NCI-H1694 treated with DMSO at 0.1 percent for 48 hours (cell line): ENCODE measurements at places on chromosomes 3 and 15.

DNA sequence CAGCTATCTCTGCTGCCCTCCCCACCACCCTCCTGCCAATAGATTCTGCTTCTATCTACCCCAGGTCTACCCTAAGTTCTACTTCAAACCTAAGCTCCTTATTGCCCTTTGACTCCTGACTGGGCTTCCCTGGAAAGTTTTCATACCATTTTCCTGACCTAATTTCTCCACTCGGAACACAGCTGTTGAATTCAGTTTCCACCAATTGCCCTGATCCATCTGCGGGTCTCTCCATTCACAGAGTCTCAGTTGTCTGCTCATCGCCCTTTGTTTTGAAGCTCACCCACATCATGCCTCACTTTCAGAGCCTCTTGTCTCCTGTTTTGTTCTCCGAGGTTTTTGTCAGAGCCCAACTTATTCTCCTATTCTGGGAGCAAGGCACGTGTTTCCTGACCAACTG lies 56.8 kb upstream of the ABI3BP start:
- DNase-seq, result no peak

- DNase-seq, result no peak
Observed at GRCh38 chr3:187821616-187822317, 76.5 kb upstream of the BCL6 start.

DNA sequence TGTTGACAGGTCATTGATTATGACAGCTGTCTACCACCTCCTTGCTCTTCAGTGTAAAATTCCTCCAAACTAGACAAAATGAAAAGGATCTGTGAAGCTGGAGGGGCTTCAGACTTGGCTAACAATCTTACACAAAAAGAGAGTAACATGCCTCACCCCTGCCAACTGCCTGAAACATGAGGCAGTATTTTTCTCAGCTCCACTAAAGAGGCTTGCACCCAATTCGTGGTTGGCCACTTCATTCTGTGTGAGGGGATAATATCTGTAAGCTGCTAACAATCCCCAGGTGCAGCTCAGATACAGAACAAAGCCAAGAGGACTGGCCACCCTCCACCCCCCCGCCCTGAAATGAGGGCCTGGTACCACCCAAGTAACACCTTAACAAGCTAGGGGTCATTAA lies 2.8 kb downstream of the MB21D2 start:
- no peak for DNase-seq

GRCh38 chr3:119322021-119322834 lies 28.0 kb downstream of the ARHGAP31 start:
- no peak for DNase-seq

GRCh38 chr3:18283680-18284079 lies 141.5 kb downstream of the SATB1 start:
- no peak for DNase-seq

- no peak for DNase-seq
Observed at GRCh38 chr3:177478170-177478867, 281.0 kb upstream of the TBL1XR1 start.

DNA sequence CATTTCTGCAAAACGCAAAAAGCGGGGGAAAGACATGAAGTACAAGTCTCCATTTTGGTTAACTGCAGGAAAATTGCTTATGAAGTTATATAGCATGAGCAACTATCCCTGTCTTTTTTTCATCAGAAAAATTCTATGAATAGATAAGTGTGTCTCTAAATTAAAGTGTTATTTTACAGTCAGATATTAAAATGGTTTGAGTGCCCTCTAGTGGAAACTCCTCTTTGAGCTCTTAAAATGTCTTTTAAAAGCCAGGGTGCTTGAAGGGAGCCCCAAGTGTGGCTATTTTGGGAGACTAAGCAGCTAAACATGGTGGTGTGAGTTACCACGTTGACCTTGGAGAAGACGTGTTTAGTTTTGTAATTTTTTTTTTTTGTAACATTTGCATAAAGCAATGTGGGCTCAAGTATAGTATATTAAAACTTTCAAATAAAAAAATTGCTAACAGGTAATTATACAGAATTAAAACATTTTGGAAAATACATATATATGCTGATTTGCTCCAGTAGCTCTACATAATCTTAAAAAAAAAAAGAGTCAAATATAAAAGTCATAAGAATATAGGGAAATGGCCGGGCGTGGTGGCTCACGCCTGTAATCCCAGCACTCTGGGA lies 77.2 kb downstream of the PPP2R3A start:
- DNase-seq, result peak; percentile 58

GRCh38 chr3:43132870-43133636 lies 27.2 kb upstream of the POMGNT2 start:
- DNase-seq, result no peak

DNA sequence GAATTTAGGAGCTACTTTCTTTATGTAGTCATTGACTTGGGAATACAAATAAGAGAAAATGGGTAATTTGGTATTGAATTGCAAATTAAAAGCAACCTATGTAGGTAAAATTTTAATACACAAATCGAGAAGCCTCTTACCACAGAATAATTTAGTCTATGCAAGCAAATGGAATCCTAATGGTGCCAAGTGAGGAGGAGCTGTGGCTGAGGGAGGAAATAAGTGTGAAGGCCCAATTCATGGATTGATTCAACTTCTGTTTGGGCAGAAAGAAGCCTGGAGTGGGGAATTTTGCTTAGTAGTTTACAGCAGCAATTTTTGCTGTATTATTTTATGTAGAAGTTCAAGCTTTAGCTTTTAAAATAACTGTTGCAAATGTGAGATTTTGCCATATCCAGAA lies 291.9 kb downstream of the OXSM start:
- no peak for DNase-seq

GRCh38 chr3:188469228-188469885 lies 315.4 kb downstream of the LPP start:
- DNase-seq, result no peak

DNA sequence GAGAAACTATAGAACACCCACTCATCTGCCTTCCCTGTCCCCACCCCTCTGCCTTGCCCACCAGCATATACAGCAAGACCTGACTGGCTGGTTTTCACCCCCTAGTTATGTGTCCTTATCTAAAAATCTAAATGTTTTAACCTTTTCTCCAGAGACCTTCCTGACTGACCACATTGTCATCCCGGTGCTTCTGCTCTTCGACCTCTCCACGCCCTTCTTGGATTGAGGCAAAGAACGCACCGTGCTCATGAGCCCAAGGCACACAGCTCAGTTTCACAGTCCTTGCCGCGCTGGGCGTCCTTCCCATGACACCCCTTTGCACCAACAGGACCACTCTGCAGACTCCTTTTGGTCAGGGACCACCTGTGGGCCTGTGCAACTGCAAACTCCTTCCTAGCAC lies 62.7 kb downstream of the B3GNT5 start:
- DNase-seq, result no peak

- no peak for DNase-seq
Observed at GRCh38 chr3:8441969-8442559, 59.6 kb upstream of the LMCD1 start.

- no peak for DNase-seq
Observed at GRCh38 chr15:68298882-68299381, 21.4 kb downstream of the FEM1B start.

- DNase-seq, result no peak
Observed at GRCh38 chr3:153268564-153269279, 106.7 kb downstream of the RAP2B start.

GRCh38 chr15:52172869-52173268 lies 18.3 kb downstream of the GNB5 start:
- no peak for DNase-seq

GRCh38 chr3:34635352-34635850 lies 837.0 kb downstream of the PDCD6IP start:
- no peak for DNase-seq

- DNase-seq, result no peak
Observed at GRCh38 chr15:75200765-75201615, 692 bp upstream of the C15orf39 start.

DNA sequence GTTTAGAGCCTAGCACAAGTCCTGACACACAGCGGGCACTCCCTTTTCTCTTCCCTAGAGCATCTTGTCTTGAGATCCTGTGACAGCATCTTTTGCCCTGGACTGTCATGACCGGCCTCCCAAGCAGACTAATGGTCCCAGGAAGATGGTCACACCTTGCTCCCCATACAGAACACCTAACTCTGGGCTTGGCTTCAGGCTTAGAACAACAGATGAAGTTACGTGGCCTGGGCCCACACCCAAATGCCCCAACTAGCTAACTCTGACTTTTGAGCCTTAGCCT lies 781 bp upstream of the IP6K1 start:
- DNase-seq, result no peak

DNA sequence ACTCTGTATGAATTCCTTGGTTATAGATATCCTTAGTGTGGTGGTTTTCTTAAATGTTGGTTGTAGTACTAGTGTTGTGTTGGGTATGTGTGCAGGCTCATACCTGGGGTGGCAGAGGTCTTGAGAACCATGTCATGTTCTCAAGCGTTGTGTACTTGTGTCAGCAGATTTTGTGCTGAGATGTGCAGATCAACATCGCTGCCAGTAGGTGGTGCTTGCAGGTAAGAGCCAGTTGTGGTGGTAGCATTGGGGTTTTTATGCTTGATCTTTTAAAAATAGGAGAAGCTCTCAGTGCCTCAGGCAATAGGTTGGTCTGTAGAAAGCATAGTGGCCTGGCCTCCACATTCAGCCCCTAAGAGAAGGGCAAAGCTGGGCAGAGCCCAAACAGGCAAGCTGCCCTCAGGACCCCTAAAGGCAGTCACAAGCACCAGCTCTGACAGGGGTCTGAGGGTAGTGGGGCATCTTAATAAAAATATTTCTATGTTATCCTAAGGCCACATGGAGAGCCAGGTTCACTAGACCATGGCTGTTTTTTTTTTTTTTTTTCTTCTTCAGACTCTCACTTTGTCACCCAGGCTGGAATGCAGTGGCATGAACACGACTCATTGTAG lies 164.0 kb downstream of the IL20RB start:
- peak; percentile 69 for DNase-seq

GRCh38 chr15:23897531-23897930 lies 210.4 kb upstream of the NDN start:
- DNase-seq, result no peak

GRCh38 chr15:62071711-62072308 lies 5.0 kb downstream of the C2CD4A start:
- peak; percentile 45 for DNase-seq

- no peak for DNase-seq
Observed at GRCh38 chr3:132405188-132405587, 12.1 kb upstream of the DNAJC13 start.

- no peak for DNase-seq
Observed at GRCh38 chr3:88784925-88785324, 322.5 kb upstream of the EPHA3 start.

DNA sequence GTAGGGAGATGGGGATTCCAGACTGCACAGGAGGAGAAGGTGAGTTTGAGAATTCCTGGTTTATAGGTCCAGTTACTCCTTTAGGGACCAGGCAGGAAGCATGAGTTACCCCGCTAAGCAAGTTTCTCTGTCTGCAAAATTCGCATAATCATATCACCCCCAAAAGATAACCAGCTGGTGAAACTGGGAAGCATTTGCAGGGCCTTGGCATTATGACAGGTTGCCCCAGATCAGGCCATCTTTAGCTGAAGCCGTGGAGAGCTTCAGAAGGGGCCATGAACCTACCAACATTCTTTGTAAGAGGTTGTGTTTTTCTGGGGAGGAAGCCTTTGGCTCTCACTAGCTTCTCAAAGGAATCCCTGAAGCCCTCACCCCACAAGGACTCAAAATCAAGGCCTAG lies 29.4 kb downstream of the ATP2B2 start:
- DNase-seq, result no peak

DNA sequence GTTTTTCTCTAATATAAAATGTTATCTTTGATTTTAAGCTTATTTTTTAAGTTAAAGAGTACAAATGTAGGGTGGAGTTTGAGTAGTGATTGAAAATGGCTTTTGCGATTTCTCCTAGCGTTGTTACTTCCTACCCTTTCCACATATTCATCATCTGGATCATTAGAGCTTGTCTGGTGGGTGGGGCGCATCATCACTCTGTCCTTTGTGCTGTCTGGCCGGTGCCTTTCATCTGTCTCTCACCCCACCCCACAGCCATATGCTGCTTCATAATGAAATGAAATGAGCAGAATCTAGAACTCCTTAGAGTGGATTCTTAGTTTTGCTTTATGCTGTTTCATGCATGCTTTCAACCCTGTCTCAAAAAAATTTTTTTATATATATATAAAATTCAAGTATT lies 44.3 kb downstream of the ATP1B3 start:
- peak; percentile 90 for DNase-seq

DNA sequence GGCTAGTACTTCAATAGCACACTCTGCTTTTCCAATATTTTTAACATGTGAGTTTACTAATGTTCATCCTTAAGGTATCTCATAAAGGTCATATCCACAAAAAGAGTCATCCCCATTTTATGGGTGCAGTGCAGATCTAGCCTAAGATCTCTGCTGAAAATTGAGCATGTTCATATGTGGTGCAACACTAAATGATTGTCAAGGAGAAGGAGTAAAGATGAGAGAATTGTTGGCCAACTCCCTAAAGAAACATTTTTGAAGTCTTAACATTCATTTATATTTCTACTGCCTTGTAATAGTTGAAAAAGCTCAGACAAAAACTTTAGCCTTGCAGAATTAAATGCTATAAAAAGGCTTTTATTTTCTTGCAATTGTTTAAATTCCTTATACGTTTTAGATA lies 1159.6 kb downstream of the TBL1XR1 start:
- DNase-seq, result no peak

DNA sequence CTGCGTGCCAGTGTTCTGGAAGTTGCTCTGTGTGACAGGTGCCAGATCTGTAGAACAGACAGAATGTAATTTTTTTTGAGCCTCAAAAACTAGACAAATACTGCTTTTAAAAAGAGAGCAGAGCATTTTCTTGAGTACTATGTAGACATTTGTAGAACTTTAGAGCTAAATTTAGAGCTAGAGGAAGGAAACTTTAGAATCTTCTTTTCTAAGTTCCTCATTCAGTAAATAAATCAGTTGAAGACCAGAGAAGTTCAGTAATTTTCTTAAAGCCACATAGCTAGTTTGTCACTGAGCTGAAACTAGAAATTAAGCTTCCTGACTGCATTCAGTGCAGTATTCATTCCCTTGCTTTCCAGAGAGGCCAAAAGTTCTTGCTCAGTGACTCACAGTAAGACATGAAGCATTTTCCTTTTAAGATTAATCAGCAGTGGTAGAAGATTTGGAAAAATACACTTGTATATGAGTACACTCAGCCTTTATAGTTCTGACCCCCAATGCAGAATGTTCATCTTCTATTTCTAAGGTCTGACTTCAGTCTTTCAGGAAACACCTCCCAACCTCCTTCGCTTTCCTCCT lies 83.6 kb upstream of the TSEN2 start:
- DNase-seq, result no peak

DNA sequence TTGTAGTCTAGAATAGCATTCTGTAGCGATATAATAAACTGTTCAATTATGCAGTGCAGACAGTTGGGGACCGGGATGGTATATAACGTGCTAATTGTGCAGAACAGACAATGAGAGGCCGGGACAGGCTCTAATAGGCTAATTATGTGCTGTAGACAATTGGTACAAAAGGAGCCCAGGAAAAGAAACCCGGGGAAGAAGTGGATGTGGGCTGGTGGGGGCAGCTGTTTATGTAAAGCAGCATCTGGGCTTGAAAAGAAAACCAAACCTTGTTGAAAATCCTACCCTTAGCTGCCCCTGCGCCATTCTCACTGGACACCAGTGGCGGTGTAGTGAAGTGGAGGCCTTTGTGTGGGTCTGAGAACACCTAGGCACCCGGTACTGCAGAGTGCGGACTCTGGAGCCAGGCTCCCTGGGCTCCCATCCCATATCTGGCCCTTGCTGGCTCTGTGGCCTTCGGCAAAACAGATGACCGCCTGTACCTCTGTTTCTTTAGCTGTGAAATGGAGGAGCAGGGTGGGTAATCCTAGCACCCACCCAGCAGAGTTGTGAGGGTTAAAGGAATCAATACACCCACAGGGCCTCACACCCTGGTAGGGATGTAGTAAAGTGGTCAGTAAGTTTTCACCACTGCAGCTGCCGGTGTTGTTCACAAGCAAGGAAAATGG lies 51.5 kb downstream of the CMTM6 start:
- no peak for DNase-seq

- DNase-seq, result no peak
Observed at GRCh38 chr3:181791056-181791955, 79.6 kb downstream of the SOX2 start.
